NCI-H1417 treated with DMSO at 0.1 percent for 48 hours (cell line): ENCODE measurements at places on chromosomes 7 and 10.

DNA sequence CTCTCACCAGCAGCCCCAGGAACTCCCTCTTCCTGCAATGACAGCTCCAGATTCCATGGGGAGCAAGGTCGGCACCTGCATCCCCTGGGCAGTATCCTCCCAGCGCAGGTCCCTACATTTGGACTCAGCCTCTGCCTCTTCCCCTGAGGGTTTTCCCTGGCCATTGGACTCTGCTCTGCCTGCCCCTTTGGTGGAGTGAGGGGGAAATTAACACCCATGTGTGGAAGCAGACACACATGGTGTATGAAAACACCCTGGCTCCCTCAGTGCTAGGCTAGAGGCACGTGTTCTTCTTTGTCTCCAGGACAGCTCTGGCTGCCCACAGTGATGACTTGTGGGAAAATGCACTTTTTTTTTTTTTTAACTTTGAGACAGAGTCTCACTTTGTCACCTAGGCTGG is 8.4 kb downstream of the PRF1 start:
- no peak for DNase-seq

DNA sequence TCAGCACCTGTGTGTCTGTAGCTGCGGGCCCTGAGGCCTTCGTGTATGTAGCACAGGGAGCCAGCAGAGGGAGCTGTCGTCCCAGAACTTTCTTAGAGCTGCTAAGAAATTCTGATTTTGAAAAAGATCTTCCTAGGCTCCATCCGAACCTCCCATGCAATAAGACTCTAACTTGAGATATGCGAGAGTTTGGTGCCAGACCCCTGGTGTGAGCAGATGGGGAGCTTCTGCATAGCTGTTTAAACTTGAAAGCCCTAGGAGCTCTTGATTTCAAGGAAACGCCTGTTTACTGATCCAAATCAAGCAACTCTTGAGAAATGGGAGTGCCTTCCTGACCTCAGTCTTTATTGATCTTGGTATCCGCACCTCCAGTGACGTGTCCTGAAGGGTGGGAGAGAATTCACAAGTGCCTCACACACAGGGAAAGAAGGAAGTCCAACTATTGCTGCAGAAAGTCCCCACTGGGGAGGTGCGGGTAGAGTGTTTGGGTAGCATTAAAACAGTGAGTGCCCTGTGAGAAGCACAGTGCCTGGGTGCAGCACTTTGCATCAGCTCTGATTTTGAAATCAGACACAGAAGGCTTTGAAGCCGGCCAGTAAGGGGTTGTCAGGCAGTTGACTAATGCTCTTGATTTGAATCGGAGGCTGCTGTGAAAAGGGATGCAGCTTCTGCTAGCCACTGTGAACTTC is 66.4 kb upstream of the STRIP2 start:
- no peak for DNase-seq

DNA sequence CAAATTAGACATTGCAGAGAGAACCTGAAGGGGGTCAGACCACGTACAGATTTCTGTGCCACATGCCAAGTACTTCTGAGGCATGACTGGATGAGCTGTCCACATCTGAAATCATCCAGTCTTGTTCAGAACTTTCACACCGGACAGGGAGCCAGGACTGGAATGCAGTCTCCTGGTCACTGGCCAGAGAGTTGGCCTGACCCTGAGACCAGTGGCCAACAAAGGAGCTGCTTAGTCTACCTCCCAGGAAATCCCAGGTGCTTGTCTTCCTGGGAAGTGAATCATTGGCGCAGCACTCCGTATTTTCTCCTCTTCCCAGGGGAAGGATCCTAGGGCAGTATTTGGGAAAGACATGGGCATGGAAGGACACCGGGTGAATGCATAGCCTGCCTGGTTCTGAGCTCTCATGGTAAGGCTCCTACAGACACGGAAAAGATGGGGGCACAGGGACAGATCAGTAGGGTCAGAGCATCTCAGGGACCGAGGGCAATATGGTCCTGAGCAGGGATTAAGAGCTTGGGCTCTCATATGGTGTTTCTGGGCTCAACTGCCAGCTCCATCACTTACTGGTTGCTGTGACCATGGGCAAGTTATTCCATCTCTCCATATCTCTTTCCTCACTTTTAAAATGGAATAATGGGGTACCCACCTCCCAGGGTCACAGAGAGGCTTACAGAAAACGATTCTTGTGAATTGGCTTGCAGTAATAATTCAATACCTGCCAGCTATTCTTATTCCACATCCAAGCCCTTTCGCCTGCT is 1.3 kb upstream of the SCD start:
- DNase-seq, result no peak

- DNase-seq, result no peak
Observed at GRCh38 chr7:158318511-158318913, 269.1 kb downstream of the PTPRN2 start.

- DNase-seq, result no peak
Observed at GRCh38 chr7:127879436-127879835, 151.8 kb downstream of the LRRC4 start.

DNA sequence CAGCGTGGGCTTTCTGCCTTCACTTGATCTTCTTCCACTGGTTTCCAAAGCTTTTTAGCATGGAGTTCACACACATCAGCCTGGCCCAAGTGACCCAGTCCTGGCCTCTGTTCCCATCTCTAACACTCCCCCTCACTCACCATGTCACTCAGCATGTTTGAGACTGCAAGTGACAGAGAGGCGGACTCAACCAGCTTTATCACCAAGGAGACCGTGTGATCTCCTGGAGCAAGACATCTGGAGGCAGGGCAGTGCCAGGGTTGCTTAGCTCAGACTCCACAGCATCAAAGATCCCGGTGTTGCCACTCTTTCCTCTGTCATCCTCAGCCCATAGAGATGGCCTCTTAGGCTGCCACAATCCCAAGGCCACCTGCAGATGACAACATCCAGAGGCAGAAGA is 39.4 kb downstream of the FAM241B start:
- no peak for DNase-seq

DNA sequence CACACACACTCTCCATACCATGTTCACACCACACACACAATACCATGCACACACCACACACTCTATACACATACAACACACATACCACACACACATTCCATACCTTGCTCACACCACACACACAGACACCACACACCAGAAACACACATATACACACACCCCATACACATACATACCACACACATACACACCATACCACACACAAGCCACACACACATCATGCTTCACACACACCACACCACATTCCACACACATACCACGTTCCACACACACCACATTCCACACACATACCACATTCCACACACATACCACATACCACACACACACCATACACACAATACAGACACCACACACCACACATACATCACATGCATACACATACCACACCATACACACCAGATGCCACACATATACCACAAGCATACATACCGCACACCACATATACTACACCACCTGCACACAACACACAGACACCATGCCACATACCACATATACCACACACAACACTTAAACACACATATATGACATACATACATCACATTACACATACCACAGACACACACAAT is 282.7 kb downstream of the POU6F2 start:
- no peak for DNase-seq

DNA sequence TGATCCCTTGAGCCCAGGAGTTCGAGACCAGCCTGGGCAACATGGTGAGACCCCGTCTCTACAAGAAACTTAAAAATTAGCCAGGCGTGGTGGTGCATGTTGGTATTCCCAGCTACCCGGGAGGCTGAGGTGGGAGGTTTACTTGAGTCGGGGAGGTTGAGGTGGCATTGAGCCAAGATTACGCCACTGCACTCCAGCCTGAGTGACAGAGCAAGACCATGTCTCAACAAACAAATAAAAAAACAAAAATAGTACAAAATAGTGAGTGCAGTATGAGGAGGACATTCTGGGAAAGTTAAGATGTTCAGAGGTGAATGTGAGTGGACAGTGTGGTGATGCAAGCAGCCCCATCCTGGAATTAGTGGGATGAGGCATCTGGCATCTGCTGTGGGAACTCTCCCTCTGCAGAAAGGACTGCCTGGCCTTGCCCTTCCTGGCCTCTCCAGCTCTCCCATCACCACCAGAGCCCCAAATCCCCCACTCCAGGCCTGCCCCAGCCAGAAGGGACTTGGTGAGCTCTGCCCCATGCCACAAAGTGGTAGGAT is 96.6 kb upstream of the PARD3 start:
- DNase-seq, result no peak

DNA sequence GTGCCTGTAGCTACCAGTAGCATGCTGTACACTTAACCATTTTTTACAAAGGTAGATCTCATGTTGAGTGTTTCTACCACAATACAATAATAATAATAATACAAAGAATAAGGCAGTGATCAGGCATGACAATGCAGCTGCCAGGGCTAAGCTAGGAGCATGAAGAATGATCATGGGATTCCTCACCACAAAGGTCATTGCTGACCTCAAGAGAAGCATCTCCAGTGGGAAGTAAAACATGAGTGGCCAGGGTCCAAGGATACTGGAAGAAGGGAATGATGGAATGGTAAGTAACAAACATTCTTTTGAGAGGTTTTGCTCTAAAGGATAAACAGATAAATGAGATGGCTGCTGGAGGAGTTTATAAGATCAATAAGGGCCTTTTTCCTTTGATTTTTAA is 591.1 kb downstream of the TNS3 start:
- DNase-seq, result no peak

DNA sequence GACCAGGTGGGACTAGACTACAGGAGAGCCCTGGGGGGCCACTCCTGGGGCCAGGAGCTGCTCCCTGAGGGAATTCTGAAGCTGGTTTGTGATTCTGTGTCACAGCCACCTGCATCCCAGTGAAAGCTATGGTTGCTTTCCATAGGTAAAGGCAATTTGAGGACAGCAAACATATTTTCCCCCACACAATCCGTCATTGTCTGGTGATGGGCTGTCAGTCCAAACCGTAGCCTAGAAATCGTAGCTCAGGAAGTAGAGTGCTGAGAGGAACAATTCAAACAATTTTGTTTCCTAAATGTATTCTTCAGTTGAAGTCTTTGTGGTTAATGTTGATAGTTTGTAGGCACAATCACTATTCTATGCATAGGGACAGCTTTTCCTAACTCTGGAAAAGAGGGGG is 106.0 kb upstream of the INSYN2A start:
- DNase-seq, result no peak

- DNase-seq, result no peak
Observed at GRCh38 chr7:6501586-6502564, 49.4 kb downstream of the GRID2IP start.

DNA sequence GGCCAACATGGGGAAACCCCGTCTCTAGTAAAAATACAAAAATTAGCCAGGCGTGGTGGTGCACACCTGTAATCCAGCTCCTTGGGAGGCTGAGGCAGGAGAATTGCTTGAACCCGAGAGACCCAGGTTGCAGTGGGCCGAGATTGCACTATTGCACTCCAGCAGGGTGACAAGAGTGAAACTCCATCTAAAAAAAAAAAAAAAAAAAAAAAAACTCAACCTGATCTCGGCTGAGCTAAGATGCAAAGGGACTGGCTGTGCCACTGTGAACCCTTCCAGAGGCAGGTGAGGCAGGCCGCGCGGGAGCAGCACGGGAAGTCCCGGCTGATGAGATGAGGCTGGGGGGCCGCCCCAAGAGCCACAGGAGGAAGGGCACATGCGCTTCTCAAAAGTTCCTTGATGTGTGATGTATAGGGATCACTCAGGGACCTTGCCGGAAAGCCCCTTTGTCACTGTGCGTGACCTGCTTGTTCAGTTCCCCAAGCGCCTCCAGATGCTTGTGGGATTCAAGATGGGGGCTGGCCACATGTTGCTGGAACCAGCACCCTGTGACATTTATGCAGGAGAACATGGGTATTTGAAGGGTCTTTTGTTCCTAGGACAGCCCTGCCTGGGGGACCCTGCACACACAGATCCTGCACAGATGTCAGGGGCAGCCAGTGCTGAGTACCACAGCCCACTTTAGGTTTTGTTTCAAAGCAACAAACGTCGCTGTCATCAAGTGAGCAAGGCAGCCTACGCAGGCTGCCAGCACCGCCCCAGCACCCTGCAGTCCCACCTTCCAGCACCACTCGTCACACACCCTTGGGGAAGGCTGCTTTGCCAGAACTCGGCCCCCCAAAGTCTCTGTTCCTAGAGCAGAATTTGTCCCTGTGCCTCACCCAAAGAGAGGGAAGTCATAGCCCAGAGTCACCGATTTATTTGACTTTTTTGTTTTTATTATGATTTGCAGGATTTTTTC is 74.8 kb upstream of the SH2B2 start:
- no peak for DNase-seq
